ENCODE measurements at places on chromosomes 2 and 18.

DNA sequence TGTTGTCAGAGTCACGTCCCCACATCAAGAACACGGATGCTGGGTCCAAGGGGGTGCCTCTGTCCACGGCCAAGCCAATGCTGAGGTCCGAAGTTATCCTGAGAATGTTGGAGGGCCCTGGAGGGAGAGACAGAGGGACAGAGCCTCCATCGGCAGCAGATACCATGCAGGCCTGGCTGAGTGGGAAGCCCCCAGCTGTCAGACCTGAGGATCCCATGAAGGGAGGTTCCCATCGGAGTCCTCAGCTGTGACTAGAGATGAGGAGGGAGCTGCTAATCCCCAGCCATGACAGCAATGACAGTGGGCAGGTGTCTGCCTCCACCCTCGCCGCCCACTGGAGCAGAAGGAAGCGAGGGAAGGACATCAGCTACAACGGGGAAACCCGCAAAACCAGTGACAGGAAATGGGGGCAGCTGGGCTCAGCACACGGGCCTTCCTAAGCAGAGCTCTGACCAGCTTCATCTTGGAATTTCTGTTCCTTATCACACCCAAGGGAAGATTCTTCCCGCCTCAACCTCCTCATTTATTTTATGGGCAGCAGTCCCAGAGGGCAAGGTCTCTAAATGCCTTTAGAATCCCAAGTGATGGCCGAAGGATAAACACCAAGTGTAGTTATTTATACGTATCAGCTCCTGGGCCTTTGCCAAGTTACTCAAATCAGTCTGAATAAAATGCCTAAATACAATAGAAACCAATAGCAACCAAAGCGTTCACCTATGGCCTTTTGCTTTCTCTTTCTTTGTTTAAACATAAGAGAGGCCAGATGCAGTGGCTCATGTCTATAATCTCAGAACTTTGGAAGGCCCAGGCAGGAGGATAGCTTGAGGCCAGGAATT, 32.2 kb downstream of the FAM178B start:
- peak; percentile 18 for DNase-seq

- DNase-seq = no peak
These were observed 130.9 kb downstream of the TMEM17 start for GRCh38 chr2:62375113-62375420.

- DNase-seq = no peak
These were observed 33.1 kb downstream of the EN1 start for GRCh38 chr2:118814368-118814767.

DNA sequence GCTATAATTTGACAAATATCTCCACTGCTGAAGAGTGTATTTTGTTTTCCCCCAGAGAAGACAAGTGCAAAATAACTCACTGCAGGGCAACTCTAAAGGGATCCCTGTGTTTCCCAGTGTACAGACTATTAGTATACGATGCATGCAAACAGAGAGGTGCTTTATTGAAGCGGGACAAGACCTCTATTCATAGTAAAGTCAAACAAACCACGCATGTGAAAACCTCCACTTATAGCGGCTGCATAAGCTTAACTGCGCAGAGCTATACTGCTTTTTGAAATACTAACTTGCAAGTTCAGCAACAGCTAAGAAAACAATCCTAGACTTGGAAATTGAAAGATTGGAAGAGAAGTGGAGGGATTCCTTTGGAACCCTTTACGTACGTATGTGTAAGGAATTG, 15.6 kb downstream of the RNF144A start:
- DNase-seq = no peak

GRCh38 chr18:67599277-67599676, 82.8 kb upstream of the DSEL start:
- DNase-seq = no peak

DNA sequence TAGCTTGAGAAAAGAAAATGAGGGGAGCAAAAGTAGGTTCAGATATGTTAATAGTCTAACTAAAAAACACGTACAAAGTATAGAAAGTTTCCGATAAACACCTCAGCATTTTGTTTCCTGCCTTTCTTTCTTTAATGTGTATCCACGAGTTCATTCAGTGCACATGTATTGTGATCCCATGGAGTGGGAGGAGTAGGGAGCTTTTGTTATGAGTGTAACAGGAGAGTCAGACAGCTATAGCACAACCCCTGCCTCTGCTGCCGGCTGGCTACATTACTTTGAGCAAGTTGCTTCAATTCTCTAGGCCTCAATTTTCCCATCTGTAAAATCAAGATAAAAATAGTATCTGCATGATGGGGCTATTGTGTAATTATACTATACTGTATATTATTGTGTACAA, 249.2 kb upstream of the FIGN start:
- DNase-seq = no peak

DNA sequence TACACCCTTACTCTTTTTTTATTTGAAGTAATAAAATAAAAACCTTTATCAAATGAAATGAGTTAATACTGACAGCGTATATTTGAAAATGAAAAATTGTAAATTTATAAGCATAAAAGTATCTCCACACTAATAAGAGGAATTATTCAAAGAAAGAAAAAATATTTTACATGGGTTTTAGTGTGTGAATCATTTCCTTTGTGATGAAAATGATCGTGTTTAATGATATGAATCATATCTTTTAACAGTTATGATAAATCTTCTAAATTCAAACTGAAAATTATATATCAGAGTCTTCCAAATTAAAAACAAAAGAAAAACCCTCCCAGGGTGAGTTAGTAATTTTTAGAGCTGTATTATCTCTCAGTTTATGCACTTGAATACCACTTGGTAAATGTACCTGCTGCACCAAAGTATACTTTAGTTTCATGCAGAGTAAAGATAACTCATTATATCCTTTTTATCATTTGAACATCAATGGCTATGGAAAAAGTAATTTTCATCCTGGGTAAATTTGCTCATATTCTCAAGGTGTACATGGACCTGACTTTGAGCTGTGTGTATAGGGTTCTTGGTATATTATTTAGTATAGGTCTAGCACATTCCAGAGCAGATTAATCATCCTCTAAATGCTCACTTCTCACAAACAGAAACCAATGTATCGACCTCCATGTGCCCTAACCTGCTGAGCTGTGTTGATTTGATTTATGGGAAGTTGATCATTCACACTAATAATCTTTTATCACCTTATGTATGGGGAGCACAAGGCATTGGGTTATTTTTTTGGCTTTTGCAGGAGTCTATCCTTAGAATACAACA, 98.7 kb upstream of the VWC2L start:
- no peak for DNase-seq

DNA sequence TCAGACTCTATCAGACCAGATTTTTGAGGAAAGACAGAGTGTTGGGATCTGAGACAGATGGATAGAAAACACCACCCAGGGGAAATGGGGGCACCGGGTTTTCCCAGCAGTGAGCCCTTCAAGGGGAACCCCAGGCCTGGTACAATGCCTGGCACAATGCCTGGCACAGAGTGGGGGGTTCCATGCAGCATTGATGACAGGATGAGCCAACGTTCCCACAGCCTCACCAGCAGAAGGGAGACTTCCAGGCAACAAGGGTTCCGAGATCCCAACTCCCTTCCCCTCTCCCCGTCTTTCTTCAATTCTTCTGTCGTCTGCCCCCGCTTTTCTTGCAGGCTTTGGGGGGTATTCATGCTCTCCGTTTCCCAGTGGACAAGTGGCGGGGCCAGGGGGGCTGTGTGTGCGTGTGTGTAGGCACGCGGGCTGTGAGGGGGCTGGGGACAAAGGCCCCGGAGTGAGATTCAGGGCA, 132.1 kb upstream of the HAAO start:
- no peak for DNase-seq
